K562 (cell line): ENCODE measurements at places on chromosomes 3 and 15.

GRCh38 chr3:72663429-72663828, 184.8 kb downstream of the SHQ1 start:
- DNase-seq: no peak

GRCh38 chr3:184135149-184135910, at the start of gene EIF2B5:
EIF2B5 (plus strand) TSS chr3:184135358; CDS start chr3:184135386, 28 bp downstream.
- peak; percentile 90 for DNase-seq

- no peak for DNase-seq
Measured at GRCh38 chr3:190239325-190239724, 82.9 kb downstream of the CLDN1 start.

- no peak for DNase-seq
Measured at GRCh38 chr15:67611370-67612369, 69.2 kb downstream of the MAP2K5 start.

GRCh38 chr15:84949845-84950569, 31.6 kb upstream of the PDE8A start:
- peak; percentile 34 for DNase-seq

GRCh38 chr3:11549580-11550140, 94.1 kb downstream of the VGLL4 start:
- no peak for DNase-seq
